Right lobe of liver (tissue), 6 donors: ENCODE measurements at places on chromosomes 7 and 10.

GRCh38 chr10:21753497-21754270 is 219.7 kb downstream of the MLLT10 start:
- no peak for DNase-seq

DNA sequence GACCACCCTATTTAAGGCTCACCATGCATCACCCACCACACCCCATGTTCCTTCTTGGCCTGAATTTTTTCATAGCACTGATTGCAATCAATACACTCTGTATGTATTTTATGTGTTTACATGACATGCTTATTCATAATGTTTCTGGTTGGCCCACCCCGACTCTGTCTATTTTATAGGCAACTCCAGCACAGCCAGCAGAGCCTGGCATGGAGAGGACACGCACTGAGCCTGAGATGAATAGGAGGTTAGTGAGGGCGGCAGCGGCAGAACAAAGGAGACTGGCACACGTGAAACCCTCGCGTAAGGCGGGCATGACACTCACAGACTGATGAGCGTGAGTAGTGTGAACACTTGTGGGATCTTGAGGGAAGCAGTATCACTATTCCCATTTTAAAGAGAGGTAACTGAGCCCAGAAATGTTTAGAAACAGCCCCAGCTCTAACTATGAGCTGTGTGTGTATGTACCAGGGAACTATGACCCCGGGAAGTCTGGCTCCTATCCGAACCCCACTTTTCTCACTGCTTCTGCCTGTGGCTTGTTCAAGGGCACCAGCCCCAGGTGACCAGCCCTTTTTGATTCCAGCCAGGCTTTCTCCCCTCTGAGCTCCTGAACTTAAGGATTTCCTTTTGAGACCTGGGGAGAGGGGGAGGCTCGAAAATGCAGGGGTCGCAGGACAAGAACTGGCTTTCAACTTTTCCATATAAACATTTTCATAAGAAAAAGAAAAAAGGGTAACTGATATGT is 113.3 kb downstream of the ARHGAP22 start:
- DNase-seq: no peak

DNA sequence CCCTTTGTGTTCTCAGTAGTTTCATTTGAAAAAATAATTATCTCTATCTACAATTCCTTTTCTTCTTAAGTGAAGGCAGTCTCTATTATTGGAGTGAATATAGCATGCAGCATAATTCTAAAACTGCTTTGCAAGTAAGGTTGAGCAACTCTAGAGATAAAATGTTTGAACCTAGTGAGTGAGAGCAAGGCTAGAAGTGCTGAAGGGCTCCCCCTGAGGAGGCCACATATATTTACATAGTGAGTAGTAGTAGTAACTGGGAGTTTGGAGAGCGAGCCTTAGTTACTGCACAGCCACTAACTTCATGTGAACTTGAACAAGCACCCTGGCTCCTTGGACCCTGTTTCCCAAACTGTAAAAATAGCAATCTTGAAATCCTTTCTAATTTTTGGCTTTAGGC is 141.5 kb upstream of the DKK1 start:
- no peak for DNase-seq

- DNase-seq: no peak
Measured at GRCh38 chr10:62981096-62981495, 152.0 kb upstream of the NRBF2 start.

- DNase-seq: no peak
Measured at GRCh38 chr10:122163174-122164022, 107.7 kb upstream of the BTBD16 start.

GRCh38 chr7:151590071-151590849 is 70.6 kb upstream of the RHEB start:
- DNase-seq: no peak

DNA sequence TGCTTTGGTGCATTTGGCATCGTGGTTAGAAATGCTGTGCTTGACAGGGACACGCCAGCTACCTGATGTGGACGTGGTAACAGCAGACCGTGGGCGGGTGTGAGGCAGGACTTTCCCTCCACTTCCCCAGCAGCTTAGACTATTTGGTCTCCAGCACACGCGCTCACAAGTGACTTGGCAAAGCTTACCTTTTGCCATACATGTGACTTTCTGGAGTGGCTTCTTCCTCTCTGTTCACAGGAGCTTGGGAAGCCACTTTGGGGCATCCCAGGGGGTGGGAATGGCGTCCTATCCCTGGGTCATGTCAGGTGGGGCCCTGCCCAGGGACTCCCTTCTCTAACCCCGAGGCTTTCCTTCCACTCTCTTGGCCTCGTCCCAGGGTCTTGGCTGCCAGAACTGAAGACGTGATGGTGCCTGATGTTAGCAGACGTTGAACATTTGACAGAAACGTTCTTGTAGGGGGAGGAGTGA is 228.7 kb upstream of the KLF6 start:
- DNase-seq: no peak

- no peak for DNase-seq
Measured at GRCh38 chr7:87356448-87356847, 11.0 kb downstream of the CROT start.

- no peak for DNase-seq
Measured at GRCh38 chr10:120805014-120805812, 45.9 kb upstream of the WDR11 start.

GRCh38 chr7:37920305-37920848 is at the start of gene EPDR1:
Gene EPDR1, plus strand, starts transcription at chr7:37920640. Its CDS starts 300 bp downstream, at chr7:37920940.
- DNase-seq: peak; percentile 71

DNA sequence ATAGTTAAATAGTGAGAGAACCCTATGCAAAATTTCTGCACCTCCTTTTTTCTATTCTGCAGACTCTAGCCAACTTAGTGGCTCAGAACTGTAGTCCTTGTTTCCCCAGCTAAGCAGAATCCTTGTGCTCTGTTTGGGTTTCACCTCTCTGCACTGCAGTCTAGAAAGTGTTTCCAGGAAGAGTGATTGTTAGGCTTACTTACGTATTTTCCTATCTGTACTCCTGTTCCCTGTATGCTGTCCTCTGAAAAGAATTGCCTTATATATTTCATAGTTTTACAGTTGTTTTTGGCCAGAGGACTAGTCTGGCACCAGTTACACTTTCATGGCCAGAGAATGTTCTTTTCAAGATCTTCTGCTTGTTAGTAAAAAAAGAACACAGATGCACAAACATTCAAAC is 154.6 kb upstream of the POT1 start:
- DNase-seq: no peak

- DNase-seq: no peak
Measured at GRCh38 chr10:88152728-88153133, 289.3 kb downstream of the PTEN start.

DNA sequence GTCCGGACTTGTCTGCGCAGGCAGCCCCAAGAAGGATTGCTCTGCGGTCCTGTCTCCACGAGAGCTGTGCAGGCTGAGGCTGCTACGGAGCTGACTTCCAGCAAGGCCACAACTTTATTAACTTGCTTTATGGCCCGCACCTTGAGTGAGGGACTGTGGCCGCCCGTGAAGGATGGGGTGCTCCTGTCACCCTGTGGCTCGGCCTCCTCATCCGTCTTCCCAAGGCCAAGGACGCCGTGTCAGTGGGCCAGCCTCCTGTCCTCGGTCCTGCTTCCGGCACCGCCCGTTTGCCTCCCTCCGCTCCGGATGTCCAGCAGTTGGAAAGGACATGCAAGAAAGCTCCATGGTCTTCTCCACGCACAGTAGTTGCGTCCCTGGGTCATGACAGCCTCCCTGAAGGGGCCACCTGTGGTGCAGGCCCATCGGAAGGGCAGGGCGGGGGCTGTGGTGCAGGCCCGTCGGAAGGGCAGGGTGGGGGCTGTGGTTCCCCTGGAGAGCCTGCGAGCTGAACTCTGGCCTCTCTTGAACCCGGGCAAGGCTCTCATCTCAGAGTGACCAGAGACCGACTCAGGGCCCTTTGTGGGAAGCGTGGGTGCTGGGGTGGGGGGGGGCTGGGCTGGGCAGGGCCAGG is 87.1 kb downstream of the NKX6-2 start:
- DNase-seq: peak; percentile 46

DNA sequence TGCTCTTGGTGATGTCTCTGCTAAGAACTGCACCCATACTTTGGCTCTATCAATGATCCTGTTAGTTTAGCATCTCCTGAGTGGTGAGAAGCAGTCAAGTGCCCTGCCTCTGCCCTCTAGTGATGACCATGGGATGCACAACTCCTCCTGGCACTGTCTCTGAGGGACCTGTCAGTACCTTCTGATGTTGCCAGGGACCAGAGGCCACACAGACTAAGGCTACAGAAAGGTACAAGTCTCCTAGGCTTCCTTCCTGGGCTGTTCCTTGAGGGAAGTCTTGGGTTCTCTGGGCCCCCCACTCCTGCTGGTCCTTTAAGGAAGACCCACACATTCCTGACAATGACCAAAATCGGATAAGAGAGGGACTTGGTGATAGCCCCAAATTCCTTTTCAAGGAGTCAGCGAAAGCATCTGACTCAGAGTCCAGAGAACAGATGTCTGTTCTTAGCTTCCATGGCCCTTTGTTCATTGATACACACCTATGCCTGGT is 15.3 kb downstream of the NKX2-3 start:
- no peak for DNase-seq

- no peak for DNase-seq
Measured at GRCh38 chr10:114974625-114975024, 36.6 kb downstream of the TRUB1 start.

DNA sequence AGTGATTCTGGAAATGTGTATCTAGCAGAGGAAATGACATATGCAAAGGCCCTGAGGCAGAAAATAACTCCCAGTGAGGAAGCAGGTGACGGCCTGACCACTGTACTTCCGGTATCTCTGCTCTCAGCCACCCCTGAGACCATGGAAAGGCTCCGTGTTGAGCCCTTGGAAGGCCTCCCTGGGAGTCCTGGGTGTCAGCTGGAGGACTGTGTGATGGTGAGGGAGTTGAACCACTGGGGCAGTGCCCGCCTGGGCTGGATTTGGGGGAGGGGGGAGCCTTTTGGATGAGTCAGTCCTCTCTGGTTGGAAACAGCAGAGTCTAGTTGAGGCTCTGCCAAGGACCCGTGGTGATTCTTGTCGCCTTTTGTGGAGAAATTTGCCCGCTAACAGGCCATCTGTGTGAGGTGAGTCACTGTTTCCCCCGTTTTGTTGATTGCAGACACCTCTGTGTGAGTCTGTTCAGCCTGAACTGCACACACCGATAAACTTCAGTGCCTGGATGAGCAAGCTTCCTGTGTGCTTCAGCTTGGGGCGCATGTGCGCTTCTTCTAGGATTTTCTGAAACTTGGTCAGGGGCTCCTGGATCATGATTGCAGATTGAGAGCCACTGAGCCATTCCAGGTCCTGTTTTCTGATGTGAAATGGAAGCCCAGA is 98.6 kb downstream of the GRK5 start:
- DNase-seq: no peak

DNA sequence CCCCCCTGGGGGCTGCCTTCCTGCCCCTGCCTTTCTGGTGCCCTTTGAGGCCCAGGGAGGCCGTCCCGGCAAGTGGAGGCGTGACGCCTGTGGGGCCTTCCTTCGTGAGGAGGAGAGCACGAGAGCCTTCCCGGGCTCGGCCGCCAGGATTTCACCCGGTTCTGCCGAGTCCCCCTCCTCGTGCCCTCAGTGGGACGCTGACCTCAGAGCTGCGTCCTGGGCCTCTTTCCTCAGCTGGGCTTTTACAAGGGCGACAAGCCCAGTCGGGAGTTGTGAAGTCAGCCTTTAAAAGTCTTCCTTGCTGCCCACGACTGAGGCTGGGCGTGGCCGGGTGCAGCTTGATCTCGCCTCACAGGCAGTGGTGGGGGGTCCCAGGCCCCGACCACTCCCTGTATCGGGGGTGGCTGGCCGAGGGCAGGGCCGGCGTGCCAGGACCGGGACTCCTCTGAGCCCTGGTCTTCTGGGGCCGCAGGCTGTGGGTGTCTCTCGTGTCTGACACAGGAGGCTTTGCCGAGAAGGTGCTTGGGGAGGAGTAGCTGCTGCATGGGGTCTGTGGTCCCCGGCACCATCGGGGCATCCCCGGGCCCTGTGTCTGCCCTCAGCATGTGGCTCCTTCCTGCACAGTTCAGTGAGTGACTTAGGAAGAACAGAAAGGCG is 41.8 kb downstream of the FAM20C start:
- no peak for DNase-seq

GRCh38 chr7:95598511-95598910 is 2.2 kb upstream of the PDK4 start:
- DNase-seq: no peak

DNA sequence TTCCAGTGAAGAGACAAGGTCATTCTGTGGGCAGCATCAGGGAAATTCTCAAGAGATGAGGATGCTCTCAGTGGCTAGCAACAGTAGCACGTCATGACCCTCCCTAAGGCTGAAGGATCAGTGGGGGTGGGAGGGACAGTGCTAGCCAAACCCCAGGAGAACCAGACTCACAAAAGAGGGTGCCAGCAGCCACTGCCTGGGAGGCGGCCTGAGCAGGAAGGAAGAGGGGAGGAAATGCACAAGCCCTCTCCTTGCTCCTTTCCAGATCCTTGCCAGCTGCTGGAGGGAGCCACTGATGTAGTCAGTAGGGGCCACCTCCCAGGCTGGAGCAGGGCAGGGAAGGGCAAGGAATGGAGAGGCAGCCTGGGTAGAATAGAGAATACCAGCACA is 302.7 kb downstream of the RPS24 start:
- DNase-seq: no peak
